ENCODE measurements at places on chromosomes 4 and X.

DNA sequence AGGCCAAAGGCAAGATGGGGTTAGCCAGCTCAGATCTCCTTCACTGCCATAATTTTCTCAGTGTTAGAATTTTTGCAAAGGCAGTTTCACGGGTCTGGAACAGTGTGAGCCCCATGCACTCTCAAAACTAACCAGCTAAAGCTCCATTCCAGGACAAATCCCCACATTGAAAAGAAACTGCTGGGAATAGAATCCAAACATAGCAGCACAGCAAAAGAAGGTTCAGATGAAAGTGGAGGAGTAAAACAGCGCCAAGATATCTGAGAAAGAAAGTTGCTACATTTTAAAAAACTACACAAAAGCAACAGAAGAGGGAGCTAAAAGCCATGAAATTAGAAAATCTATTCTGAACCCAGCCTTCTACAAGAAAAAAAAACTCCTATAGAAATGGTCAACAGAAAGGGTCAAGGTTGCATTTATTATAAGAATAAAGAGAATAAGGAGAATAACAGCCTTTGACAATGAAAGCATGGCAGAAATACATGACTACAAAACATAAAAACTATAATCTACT, 39.6 kb upstream of the SLC7A3 start:
- DNase-seq: no peak

- peak; percentile 0 for DNase-seq
Observed at GRCh38 chr4:76147454-76148141, 599 bp downstream of the NUP54 start.

DNA sequence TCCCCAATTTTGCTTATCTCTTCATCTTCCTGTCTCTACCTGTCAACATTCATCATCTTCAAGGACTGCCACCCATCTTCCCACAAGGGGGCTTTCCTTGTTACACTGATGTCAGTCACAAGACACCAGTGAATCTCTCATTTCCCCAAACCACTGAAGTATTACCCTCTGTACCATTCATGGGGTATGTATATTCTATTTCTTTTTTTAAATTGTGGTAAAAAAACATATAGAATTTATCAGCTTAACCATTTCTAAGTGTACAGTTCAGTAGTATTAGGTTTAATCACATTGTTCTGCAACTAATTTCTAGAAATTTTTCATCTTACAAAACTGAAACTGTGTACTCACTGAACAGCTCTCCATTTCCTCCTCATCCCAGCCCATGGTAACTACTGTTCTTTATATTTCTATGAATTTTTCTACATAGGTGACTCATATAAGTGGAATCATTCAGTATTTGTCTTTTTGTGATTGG, 98.6 kb downstream of the LARP7 start:
- no peak for DNase-seq

GRCh38 chrX:41596596-41596995, 92.2 kb upstream of the GPR34 start:
- no peak for DNase-seq

DNA sequence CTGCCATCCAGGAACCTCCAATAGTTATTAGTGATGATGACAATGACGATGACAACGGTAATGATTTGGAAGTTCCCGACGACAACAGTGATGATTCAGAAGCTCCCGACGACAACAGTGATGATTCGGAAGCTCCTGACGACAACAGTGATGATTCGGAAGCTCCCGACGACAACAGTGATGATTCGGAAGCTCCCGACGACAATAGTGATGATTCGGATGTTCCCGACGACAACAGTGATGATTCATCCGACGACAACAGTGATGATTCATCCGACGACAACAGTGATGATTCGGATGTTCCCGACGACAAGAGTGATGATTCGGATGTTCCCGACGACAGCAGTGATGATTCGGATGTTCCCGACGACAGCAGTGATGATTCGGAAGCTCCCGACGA, 14.7 kb downstream of the CXCR3 start:
- no peak for DNase-seq

DNA sequence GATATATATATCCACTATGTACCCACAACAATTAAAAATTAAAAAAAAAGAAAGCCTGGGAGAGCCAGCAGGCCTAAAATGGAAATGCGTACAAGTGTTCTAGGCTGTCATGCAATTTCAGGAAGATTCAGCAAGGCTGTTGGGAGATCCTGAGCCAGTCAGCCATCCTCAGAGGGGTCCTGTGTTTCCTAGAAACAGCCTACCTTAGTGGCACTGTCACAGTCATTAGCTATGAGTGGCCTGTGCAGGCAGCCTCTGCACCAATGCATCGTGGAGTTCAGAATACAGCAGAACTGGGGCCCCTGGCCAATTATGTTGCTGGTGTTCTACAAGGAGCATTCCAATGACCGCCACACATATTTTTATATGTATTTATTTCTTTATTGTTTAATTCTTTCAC, 21.0 kb upstream of the USP53 start:
- DNase-seq: no peak

- no peak for DNase-seq
Observed at GRCh38 chr4:154625971-154626370, 13.5 kb upstream of the FGG start.

DNA sequence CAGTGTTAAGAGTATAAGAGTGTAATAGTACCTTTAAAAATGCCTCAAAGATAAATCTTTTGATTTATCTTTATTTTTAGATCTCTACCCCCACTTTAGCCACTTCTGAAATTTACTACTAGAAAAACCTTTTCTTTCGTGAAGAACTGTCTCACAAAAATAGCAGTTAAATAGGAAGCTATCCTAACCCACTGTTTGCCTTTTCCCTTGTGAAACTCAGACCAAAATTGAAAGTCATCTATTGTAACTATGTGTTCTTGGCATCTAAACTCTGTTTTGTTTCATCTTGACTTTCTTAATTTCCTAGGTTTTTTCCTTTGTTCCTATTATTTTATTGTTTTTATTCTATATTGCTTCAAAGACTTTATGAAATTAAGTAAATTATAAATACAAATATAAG, 7.8 kb upstream of the TMEM144 start:
- DNase-seq: no peak

DNA sequence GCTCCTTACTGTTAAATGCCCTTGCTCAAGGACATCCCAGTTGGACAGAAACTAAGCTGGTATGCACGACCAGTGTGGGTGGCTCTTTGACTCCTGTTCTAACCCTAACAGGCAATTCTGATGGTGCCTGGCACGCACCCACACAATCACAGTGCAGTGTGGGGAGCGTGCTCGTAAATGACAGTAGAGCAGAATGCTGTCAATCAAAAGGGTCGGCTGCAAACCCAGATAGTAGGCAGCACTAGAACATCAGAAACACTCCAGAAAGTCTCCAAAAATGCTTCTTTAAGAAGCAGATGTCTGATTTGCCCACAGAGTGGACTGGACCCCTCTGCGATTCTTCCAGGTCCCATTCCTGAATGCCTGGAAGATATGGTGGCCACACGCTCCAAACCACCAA, 37.6 kb upstream of the MTM1 start:
- DNase-seq: no peak

GRCh38 chr4:176137631-176138030, 57.8 kb downstream of the SPATA4 start:
- no peak for DNase-seq

DNA sequence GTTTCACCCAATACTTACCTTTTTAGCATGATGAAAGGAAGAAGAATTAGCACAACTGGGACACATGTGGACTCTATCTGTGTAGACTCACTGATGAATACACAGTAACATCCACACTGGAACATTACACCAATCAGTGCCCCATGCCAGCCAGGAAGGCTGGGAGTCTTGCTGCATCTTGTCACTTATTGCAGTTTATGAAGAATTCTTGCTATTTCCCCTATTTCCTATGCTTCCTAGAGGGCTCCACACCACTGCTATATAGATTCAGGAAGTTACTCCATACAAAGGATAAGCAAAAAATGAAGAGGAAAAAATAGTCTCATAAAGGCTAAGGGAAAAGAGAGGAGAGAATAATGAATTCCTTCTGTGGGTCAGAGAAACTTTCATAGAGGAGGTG, 201.0 kb downstream of the CAMK2D start:
- no peak for DNase-seq

- DNase-seq: no peak
Observed at GRCh38 chr4:150114641-150115040, 36.4 kb downstream of the DCLK2 start.

DNA sequence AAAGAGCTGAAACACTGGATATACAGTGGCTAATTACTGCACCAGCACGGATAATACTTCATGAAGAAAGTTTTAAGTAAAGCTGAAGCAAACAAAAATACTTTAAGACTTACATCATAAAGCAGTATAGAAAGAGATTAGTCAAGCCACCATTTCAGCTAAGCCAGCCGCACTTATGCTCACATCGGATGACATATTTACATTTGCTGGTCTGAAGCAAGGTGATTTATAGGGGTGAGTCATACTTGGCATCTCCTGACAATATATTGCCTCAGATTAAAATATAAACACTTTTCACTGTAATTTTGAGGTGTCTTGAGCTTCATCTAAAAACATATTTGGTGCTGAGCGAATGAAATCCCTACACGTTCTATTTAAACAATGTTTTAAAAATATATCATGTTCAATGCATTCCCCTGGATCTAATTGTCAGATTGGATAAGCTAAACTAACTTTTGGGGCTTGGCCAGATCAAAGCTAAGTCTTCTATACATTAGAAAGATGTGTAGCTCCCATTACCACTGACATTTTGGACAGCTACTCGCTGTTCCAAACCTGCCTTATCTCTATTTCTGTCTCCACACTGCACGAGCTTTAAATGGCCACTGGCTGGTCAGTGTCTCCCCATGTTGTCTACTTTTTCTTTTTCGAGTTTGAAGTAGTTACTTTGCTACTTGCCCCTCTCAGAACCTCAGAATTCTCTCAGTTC, 103.2 kb downstream of the VCX2 start:
- DNase-seq: no peak

- DNase-seq: no peak
Observed at GRCh38 chrX:108117988-108118387, 26.4 kb downstream of the ATG4A start.

GRCh38 chr4:48420144-48420543, 63.0 kb upstream of the SLC10A4 start:
- DNase-seq: no peak

GRCh38 chrX:46459603-46460002, 85.6 kb downstream of the ZNF674 start:
- no peak for DNase-seq

GRCh38 chr4:36872679-36873078, 371.9 kb upstream of the NWD2 start:
- no peak for DNase-seq

GRCh38 chr4:41362621-41363383, 106.1 kb downstream of the UCHL1 start:
- no peak for DNase-seq

- no peak for DNase-seq
Observed at GRCh38 chrX:107629540-107629909, 1.2 kb downstream of the PRPS1 start.

- no peak for DNase-seq
Observed at GRCh38 chr4:112023402-112023950, 121.8 kb upstream of the FAM241A start.

DNA sequence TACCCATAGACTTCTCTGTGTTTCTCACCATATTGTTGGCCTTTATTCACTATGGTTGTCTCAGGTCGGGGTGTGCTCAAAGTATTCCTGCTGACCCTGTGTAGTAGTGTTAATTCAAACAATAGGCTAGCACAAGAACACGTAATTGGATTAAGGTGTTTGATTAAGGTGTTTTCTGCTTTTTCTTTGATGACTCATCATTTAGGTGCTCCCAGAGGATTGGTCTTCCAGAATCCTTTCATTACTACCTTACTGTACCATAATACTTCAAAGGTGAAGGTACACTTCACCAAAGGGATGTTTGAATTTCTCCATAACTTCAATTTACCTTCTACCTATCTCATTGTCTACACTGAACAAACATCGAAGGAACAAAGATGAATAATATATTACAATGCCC, 121.7 kb upstream of the CCDC160 start:
- DNase-seq: no peak

DNA sequence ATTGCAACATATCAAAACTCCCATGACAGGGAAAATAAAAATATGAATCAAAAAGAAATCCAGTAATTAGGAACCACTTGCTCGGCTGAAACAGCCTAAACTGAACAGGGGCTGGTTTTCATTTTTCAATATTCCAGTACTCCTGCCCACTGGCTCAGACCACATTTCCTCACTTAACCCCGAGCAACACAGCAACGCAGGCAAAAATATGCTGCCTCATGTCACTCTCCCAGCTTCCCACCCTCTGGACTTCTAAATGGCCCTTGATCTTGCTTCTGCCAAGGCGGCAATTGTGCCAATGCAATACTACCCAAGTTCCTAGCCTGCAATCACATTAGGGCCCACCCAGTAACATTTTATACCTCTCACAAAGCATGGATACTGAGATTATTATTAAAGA, 30.6 kb downstream of the USP46 start:
- no peak for DNase-seq

DNA sequence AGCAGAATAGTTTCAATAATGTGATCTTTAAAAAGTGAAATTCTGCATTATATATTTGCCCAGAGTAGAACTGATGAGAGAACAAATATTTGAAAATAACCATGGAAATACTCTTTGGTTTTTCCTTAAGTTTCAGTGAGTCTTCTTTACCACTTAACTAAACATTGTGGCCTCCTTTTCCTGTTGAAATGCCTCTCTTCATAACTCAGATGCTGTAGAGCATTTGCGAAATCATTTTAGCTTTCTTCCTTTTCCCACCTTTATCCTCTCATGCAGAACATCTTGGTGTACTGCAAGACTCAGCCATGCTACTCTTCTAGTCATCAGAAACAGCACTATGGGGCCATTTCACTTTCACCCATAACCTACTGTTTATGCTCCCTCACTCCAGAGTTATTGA, 48.2 kb downstream of the CASK start:
- no peak for DNase-seq

- no peak for DNase-seq
Observed at GRCh38 chr4:128468123-128468989, 180.7 kb upstream of the PGRMC2 start.

- no peak for DNase-seq
Observed at GRCh38 chrX:17005712-17006368, 59.4 kb downstream of the REPS2 start.

DNA sequence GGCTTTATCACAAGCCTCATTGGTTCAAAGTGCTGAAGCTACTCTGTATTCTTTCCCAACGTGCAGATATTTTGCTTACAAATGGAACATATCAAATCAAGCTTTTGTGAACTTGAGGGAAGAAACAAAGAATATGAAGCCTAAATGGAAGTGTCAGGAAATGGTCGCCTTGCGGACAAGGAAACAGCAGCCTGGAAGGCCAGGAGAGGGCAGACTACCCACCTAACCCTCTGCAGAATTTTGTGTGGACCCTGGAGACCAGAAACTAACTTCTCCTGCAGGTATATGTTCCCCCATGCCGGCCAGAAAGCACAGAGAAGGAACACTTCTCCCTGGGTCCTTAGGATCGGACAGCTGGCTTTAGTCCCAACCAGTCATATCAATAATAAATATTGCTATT, 1425.8 kb downstream of the PCDH7 start:
- no peak for DNase-seq

GRCh38 chr4:89563431-89563830, 255.8 kb upstream of the GPRIN3 start:
- DNase-seq: no peak

- DNase-seq: no peak
Observed at GRCh38 chrX:39456894-39457604, 640.7 kb downstream of the BCOR start.

GRCh38 chr4:53682196-53682595, 90.9 kb upstream of the LNX1 start:
- DNase-seq: no peak

- no peak for DNase-seq
Observed at GRCh38 chr4:185222598-185222997, 13.2 kb downstream of the SNX25 start.

Measured in stimulated activated CD8-positive, alpha-beta memory T cell treated with anti-CD3 and anti-CD28 coated beads, Interleukin-7, amount 100 ng/mL, for 4 hours (primary cell).